ENCODE measurements at places on chromosomes 6 and 20.

GRCh38 chr6:165848086-165848426 is 185.0 kb upstream of the PDE10A start:
- DNase-seq: no peak

- DNase-seq: no peak
Observed at GRCh38 chr20:41783423-41784208, 165.4 kb upstream of the CHD6 start.

GRCh38 chr20:36408219-36408618 is 102.1 kb downstream of the DLGAP4 start:
- no peak for DNase-seq

DNA sequence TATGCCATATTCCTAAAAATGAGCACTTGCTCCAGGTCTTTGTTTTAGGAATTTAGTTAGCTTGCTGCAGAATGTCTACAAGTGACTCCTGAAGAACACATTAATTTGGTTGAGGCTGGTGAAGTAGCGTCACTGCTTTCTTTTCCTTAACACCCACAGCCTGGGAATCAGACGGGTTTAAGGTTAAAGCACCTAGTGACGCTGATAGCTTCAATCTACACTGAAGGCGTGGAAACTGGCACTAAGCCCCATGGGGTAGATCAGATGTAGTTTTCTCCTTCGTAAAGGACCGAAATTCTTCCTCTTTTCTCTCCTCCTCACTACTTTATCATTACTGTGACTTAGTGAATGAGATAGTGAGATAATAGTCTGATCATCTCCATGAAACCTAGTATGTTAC is 90.3 kb downstream of the TBC1D7 start:
- DNase-seq: no peak

GRCh38 chr6:20640181-20640580 is 105.9 kb downstream of the CDKAL1 start:
- no peak for DNase-seq

DNA sequence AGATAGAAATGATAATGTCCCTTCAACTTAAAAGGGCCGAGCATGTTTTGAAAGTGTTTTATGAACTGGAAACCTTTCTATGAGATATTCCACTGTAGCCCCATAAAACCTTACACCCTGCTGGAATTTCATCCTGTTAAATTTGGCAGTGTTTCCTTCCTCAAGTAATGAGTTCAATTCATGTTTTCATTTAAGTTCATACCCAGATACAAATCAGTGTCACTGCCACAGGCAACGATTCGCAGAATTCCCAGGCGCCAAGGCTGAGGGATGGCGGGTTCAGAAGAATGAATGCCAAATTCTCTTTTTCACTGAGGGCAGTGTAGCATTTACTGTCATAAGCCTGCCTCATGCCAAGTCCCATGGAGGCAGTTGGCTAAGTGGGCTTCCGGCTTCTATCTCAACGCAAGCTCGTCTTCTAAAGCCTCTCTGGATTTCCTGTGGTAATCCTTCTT is 511.8 kb upstream of the ID4 start:
- DNase-seq: peak; percentile 66

GRCh38 chr20:17825252-17825959 is 125.6 kb downstream of the BANF2 start:
- peak; percentile 54 for DNase-seq
